IMR-90 (cell line): ENCODE measurements at places on chromosomes 7 and 10. TPM values are rescaled to one million over a fixed set of nuclear protein-coding genes. Genes with fewer than 3 reads are reported as not detected.

GRCh38 chr7:82959528-82959927, 203.2 kb downstream of the PCLO start:
- H3K4me3 ChIP-seq, result no peak overlapping the region
- no peaks in the 10 kb centered on the region for H3K36me3 ChIP-seq
- no peak overlapping the region for H3K27ac ChIP-seq
- DNase-seq, result no peak

GRCh38 chr7:882336-883035, 6.1 kb downstream of the GET4 start:
- DNase-seq, result no peak
- no peaks in the 10 kb centered on the region for H3K27me3 ChIP-seq
- no peak overlapping the region for H3K27ac ChIP-seq
- H3K4me3 ChIP-seq, result no peak overlapping the region

- H3K27ac ChIP-seq, result no peak overlapping the region
- H3K4me3 ChIP-seq, result no peak overlapping the region
- DNase-seq, result no peak
- H3K27me3 ChIP-seq, result no peaks in the 10 kb centered on the region
- peaks cover 5% of the 10 kb centered on the region for H3K36me3 ChIP-seq
Observed at GRCh38 chr10:22609251-22609650, 105.1 kb downstream of the PIP4K2A start.

GRCh38 chr10:600234-600633, 89.2 kb downstream of the DIP2C start:
- DNase-seq, result no peak
- H3K27me3 ChIP-seq, result no peaks in the 10 kb centered on the region
- peaks cover 45% of the 10 kb centered on the region for H3K4me1 ChIP-seq

- H3K27ac ChIP-seq, result no peak overlapping the region
- H3K4me1 ChIP-seq, result no peaks in the 10 kb centered on the region
- no peak for DNase-seq
- H3K4me3 ChIP-seq, result no peak overlapping the region
Observed at GRCh38 chr7:38163671-38164070, 14.4 kb upstream of the STARD3NL start.

DNA sequence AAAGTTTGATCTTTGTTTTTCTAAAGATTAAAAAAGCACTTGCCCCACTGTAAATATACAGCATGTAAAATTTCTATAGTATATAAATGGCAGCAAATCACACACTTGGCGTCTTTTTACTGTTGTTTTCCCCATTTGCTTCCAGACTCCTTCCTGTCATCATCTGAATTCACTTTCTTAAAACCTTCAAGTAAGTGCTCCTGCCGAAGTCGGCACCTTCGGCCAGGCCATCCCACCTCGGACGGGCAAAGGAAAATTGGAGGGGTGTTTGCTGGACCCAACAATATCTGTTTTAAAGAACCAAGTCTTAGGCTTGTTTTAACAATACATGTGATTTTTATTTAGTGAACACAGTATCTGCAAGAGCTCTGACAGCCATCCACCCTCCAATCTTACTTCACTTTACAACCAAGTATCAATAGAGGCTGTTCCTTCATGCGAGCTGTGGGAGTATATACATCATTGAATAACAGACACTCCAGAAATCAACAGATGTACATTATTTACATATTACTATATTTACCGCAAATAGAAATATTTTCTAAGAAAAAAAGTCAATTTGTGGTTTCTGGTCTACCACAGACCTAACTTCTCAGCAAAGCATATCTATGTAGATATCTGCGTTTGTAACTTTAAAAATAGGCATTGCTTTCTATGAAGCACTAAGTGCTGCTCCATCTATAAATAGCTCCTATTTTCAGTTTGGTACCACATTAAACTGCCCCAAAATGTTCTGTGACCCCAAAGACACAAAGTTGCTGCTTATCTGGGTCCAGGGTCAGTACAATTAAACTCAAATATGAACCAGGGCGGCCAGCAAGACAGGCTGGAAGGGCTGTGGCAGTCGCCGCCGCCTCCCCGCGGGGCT, 110.7 kb downstream of the CYTH3 start:
- H3K27ac ChIP-seq, result no peak overlapping the region
- H3K4me3 ChIP-seq, result no peak overlapping the region
- H3K4me1 ChIP-seq, result peaks cover 1% of the 10 kb centered on the region
- H3K27me3 ChIP-seq, result no peaks in the 10 kb centered on the region

- H3K36me3 ChIP-seq, result peaks cover 3% of the 10 kb centered on the region
- peak; percentile 55 for DNase-seq
- H3K27ac ChIP-seq, result no peak overlapping the region
Observed at GRCh38 chr10:122435212-122435827, 19.1 kb upstream of the ARMS2 start.

- no peak overlapping the region for H3K4me3 ChIP-seq
- H3K27ac ChIP-seq, result peak overlapping the region; percentile 29; the same call in 1 of the 2 replicates
- peak; percentile 96 for DNase-seq
Observed at GRCh38 chr10:7797582-7797981, 9.6 kb downstream of the ATP5F1C start.

DNA sequence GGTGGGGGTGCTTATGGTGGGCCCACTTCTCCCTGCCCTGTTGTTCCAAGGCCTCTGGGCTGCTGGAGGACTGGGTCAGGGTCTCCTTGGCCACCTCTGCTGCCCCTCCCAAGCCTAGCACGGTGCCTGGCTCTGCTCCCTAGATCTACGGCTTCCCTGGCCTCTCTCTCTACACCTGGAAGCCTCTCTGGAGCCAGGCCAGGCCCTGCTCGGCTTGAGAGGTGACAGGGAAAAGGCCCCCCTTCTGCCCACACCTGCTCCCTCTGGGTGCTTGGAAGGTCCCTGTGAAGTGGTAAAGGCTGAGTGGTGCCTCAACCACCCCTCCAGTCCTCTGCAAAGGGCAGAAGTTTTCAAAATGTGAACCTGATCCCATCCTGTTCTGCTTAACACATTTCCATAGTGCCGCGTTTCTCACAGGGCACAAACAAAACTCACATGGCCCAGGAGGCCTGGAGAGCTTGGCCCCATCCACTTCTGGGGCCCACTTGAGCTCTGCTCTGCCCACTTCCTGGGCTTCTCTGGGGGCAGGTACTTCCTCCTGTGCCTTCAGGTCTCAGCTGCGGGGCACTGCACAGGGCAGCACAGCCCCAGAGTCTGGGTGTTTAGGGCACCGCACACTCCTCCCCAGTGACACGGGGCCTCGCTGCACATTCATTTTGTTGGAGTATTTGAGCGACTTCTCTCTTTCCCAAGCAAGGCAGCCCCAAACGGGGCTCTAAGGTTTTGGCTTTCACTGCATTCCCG, 169.9 kb downstream of the PIP4K2A start:
- DNase-seq, result no peak
- no peak overlapping the region for H3K27ac ChIP-seq
- H3K27me3 ChIP-seq, result no peaks in the 10 kb centered on the region
- peaks cover 33% of the 10 kb centered on the region for H3K36me3 ChIP-seq

GRCh38 chr7:140752533-140752932, 56.0 kb downstream of the NDUFB2 start:
- H3K27me3 ChIP-seq, result no peaks in the 10 kb centered on the region
- H3K4me1 ChIP-seq, result no peaks in the 10 kb centered on the region
- peaks cover 4% of the 10 kb centered on the region; the same call in 1 of the 2 replicates for H3K36me3 ChIP-seq
- H3K4me3 ChIP-seq, result no peak overlapping the region

DNA sequence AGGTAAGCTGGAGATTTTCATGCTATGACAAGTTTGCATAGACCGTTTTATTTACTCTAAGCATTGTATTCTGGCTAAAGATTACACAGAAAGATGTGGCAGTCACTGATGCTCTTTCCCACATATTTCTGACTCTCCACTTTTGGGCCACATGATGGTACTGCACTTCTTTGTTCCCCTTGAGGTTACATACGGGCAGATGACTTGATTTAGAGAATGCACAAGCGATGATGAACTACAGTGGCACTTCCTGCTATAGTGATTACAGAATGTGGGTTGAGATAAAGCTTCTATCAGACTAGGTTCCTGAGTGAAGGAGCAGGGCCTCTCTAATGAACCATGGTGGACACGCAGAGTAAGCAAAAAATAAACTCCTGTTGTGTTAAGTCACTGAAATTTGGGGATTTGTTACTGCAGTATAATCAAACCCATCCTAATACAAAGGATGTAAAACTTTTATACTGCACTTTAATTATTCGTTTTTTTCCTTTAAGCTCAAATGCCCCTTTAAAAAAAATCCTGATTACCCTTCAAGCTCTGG, 177.9 kb downstream of the TAX1BP1 start:
- H3K4me3 ChIP-seq, result no peak overlapping the region
- H3K27ac ChIP-seq, result no peak overlapping the region
- peaks cover 8% of the 10 kb centered on the region; the same call in 1 of the 2 replicates for H3K4me1 ChIP-seq
- H3K27me3 ChIP-seq, result no peaks in the 10 kb centered on the region
- peak; percentile 83 for DNase-seq

DNA sequence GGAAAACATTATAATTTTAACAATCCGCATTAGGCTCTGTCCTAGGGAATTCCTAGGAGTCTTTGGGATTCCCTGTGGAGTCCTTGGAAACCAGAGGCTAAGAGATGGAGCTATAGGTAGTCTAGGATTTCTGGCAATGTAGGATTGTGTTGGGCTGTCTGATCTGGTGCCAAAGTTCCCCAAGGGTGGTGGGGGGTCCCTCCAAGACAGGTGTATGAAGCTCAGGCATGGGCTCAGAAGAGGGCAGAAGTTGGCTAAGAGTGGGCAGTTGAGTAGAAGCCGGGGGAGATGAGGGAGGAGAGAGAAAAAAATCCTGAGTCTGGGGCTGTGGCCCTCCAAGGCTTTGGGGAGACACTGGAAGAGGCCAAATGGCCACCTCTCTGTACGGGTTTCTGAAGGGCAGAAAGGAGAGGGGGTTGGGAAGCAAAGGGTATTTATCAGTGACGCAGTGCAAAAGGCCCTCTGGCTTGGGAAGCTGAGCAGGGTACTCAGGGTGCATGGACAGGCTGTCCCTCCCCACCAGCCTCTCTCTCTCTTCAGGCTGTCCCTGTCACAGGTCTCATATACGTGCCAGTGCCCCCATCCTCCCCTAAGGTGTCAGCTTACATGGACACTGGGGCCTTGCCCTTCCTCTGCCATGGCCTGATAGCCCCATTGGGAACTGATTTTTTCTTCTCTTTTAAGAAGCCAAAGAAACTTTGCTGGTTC, 929 bp downstream of the HOXA6 start:
- no peak overlapping the region; the same call in 1 of the 2 replicates for H3K4me3 ChIP-seq
- peak overlapping the region; percentile 89 for H3K27ac ChIP-seq
- H3K27me3 ChIP-seq, result no peaks in the 10 kb centered on the region
- H3K36me3 ChIP-seq, result peaks cover 2% of the 10 kb centered on the region

DNA sequence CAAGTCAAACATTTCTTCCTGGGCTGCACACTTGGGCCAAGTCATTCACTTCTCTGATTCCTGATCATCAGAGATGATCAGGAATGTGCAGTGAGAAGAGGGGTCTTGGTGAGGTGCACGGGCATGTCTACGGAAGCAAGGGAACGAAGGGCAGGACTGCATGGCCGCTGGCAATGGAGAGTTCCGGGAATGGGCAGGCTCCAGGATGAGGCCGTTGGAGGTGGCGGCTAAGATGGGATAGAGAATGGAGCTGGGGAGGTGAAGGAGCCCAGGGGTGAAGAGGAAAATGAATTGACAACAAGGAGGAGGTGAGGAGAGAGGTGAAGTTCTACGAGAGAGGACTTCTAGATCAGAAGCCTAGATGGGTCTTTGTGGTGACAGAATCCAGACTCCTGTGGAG, 260.0 kb downstream of the GRID1 start:
- no peaks in the 10 kb centered on the region for H3K27me3 ChIP-seq
- no peak overlapping the region for H3K4me3 ChIP-seq
- no peak for DNase-seq
- no peaks in the 10 kb centered on the region for H3K36me3 ChIP-seq
- no peaks in the 10 kb centered on the region for H3K4me1 ChIP-seq

DNA sequence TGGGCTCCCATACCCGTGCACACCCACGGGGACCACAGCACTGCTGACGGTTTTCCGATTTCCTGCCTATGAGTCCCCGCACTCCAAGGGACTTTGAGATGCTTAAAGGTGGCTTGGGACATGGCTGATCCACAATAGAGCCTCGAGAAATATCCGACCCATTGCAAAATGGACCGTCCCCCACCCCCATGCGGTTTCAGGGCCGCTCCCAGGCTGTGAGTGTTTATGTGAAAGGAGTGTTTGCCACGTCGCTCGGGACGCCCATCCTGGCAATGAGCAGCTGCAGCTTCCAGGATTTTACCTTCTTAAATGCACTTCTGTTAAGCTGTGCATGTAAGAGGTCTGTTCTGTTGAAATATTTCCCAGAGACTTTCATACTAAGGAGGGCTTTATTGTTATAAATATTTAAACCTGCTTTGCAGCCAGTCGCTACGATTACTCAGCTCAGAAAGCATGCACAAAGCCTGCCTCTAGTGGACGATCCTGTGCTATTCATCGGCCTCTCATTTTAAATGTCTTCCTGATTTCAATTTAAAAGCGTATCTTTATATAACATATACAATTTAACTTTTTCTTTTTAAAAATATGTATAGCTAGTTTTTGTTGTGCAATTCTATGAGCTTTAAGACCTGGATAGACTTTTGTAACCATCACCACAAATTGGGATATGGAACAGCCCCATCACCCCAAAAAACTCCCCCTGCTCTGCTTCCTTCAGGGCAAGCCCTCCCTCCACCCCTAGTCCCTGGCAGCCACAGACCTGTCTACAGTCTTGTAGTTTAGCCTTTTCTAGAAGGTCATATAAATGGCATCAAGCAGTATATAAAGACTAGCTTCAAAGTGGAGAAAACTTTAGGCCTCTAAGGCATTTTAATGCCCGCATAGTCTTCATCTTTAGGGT, 418.3 kb downstream of the PAXIP1 start:
- H3K27me3 ChIP-seq, result no peaks in the 10 kb centered on the region
- H3K36me3 ChIP-seq, result no peaks in the 10 kb centered on the region
- no peak overlapping the region for H3K4me3 ChIP-seq
- DNase-seq, result no peak
- no peaks in the 10 kb centered on the region for H3K4me1 ChIP-seq

- H3K27ac ChIP-seq, result no peak overlapping the region
- no peak for DNase-seq
- no peaks in the 10 kb centered on the region for H3K36me3 ChIP-seq
Observed at GRCh38 chr10:97140049-97140846, 45.5 kb downstream of the SLIT1 start.

- H3K27me3 ChIP-seq, result no peaks in the 10 kb centered on the region
- DNase-seq, result peak; percentile 55
- no peak overlapping the region for H3K27ac ChIP-seq
- no peaks in the 10 kb centered on the region; the same call in 1 of the 2 replicates for H3K4me1 ChIP-seq
- H3K36me3 ChIP-seq, result no peaks in the 10 kb centered on the region
- H3K4me3 ChIP-seq, result no peak overlapping the region
Observed at GRCh38 chr7:102279537-102280400, 6.9 kb upstream of the SH2B2 start.

The PNLIP gene
- total RNA-seq, result not detected in 2 replicates

The ADRA2A gene
- total RNA-seq, result not detected in 2 replicates

The C10orf95 gene
- not detected in 2 replicates for total RNA-seq

The PON3 gene
- total RNA-seq, result not detected in 2 replicates

The CABCOCO1 gene
- total RNA-seq, result under 0.01 and 0.18 TPM in 2 replicates

The RASA4 gene
- total RNA-seq, result 3.3 and 3.8 TPM in 2 replicates

The TDRD1 gene
- not detected in 2 replicates for total RNA-seq

The NAT16 gene
- not detected in 2 replicates for total RNA-seq

The LRGUK gene
- under 0.01 TPM in 1 of 2 replicates, not detected in the other for total RNA-seq
